Cortex of kidney (tissue), 1 donor: ENCODE measurements at places on chromosomes 16 and 17.

- no peak for DNase-seq
These were observed 46.7 kb downstream of the RTN4RL1 start for GRCh38 chr17:1978396-1978949.

DNA sequence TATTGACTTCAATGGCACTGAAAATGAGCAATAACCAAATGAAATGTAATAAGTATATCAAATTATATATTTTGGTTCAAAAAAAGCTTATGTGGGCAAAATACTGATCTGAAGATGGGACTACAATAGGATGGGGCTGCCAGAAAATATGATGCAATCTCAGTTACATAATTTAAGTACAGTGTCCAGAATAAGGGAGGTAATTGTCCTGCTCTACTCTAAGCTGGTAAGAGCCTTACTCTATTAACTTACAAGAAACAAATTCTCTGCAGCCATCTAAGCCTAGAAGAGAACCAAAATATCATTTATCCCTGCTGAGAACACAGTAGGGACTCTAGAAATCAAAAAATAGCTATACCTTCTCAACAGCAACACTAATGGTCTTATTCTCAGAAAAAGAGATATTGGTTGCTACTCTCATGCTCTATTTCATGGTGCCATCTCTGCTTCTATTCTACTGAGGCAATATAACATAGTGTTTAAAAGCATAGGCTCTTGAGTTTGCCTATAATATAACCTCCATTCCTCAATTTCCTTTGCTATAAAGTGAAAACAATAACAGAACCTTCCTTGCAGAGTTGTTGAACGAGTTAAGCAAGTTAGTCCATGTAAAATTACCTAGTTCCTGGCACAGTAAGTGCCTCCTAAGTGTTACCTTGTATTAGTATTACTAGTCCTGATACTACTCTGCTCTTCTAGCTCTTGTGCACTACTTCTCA, 19.9 kb downstream of the NQO1 start:
- no peak for DNase-seq

GRCh38 chr17:32020943-32021614, 13.9 kb downstream of the LRRC37B start:
- no peak for DNase-seq

DNA sequence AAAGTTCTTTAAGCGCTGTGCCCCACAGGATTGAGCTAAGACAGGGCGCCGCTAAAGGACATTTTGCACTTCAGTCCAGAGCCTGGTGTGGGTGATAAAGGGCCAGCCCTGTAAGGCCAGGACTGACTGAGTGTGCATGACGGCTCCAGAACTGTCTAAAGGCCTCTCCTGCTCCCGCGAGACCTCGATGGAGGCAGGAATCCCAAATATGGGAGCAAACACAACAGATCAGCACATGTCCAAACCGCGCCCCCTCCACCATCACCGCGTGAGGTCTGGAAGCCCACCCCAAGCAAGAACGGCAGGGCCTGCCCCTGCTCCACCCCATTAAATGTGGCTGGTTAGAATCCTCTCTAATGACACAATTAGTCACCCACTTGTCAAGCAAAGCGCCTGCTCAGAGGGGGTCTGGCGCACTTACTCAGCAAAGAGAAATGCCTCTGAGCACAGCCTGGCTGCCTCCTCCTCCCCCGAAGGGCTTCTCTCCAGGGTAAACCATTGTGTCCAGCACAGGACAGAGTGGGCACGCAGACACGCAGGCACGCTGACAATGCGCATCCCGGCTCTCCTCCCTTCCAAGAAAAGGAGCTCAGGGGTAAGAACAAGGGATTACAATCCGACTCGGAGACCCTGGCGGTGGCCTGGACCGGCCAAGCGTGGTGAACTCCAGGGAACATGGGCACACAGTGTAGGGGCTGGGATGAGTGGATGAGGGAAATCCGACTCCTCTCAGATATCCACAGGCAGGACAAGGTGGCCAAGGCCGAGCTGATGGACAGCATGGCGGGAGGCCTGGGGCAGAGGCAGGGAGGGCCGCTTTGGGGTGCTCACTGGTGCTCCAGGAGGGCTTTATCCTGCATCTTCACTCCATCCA, 1.5 kb downstream of the MXRA7 start:
- no peak for DNase-seq

- no peak for DNase-seq
These were observed 12.0 kb downstream of the SP2 start for GRCh38 chr17:47907932-47908562.

- no peak for DNase-seq
These were observed 12.1 kb downstream of the ZDHHC7 start for GRCh38 chr16:84999200-84999599.

GRCh38 chr16:67528222-67528869, at the start of gene RIPOR1:
TSS of gene RIPOR1 (plus strand) at chr16:67528829. CDS start at chr16:67538447, 9,618 bp downstream.
- no peak for DNase-seq

- DNase-seq: no peak
These were observed 541.2 kb upstream of the CDH5 start for GRCh38 chr16:65825191-65825856.

DNA sequence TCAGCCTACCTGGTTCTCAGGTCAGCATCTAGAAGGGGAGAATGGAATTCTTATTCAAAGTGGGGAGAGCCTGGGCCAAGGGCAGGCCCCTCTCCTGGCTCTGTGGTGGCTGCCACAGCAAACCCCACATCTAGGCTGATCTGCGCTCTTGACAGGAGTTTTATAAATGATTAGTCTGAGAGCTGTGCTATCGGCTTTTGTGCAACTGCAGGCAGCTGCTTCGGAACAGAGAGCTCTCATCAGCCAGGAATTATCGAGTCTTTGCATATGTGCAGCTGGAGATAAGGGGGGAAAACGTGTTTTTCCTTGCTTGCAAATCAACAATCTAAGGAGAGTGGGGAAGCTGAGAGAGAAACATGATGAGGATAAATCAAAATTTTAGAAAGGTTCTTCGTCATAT, 91.7 kb downstream of the HS3ST3A1 start:
- DNase-seq: no peak

GRCh38 chr16:24430954-24431760, 108.2 kb upstream of the RBBP6 start:
- no peak for DNase-seq

DNA sequence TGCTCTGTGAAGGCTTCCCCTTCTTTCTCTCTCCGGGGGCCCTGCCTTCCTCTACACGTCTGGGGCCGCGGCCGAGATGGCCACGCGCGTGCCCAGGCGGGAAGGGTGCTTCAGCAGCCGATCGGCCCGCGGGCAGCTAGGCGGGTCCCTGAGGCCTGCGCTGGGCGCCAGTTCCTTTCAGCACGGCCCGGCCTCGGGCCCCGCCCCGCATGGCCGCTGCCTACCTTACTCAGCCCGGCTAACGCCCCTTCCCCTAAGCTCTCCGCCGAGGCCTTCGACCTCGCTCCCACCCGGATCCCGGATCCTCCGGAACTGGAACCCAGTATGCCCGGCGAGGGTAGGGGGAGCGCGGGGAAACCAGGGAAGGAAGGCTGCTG, 335 bp downstream of the TMEM11 start:
- DNase-seq: no peak

DNA sequence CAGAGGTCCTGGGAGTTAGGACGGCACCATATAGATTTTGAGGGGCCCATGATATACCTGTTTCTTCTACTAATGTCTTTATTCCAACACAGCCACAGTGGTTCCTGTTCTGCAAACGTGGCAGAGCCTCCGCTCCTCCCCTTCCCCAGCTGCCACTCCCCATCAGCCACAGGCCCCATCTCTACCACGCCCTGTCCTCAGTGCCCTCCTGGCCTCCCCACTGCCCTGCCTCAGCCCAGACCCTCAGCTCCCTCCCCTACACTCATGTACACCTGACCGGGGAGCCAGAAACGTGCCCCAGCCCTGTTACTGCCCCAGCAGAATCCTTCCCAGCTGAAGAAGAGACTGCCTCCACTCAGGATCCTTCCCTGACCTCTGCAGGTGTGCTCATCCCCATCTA, 11.9 kb upstream of the RBFOX3 start:
- DNase-seq: no peak

GRCh38 chr17:14428648-14429029, 127.8 kb downstream of the HS3ST3B1 start:
- no peak for DNase-seq

DNA sequence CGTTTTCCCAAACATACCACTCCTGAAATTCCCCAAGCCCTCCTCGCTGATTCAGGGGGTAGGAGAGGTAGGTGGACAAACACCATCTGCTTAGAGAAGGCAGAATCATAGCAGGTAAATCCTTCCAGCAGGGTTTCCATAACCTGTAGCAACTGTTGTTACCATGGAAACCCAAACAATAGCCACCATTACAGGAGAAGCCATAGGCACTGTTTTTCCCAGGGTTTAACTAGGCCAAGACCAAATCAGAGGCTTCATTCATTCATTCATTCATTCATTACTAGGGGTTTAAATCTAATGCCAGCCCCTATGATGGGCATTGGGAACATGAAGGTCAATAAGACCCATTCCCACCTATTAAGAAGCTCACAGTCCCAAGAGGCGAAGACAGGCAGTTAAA, 25.5 kb upstream of the CIITA start:
- no peak for DNase-seq

DNA sequence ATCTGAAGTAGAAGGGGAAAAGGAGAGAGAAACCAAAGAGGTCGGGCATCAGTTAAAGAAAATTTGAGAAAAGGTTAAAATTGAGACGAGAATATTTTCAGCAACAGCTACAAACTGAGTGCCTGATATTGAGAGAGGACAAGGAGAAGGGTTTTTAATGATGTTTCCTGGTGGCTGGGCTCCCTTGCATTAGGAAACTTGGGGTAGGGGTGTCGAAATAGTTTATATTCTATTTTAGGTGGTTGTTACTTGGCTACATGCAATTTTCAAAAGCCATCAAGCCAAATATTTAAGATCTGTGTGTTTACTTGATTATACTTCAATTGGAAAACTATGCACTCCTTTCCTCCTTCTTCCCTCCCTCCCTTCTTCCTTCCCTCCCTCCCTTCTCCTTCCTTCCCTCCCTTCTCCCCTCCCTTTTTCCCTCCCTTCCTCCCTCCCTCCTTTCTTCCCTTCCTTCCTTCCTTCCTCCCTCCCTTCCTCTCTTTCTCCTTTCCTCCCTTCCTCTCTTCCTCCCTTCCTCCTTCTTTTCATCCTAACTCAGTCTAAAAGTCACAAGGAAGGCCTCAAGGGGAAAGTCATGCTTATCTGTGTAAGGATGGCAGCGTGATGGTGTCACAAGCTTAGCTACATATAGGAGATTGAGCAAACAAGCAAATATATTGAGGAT, 1.8 kb upstream of the APOH start:
- DNase-seq: no peak

DNA sequence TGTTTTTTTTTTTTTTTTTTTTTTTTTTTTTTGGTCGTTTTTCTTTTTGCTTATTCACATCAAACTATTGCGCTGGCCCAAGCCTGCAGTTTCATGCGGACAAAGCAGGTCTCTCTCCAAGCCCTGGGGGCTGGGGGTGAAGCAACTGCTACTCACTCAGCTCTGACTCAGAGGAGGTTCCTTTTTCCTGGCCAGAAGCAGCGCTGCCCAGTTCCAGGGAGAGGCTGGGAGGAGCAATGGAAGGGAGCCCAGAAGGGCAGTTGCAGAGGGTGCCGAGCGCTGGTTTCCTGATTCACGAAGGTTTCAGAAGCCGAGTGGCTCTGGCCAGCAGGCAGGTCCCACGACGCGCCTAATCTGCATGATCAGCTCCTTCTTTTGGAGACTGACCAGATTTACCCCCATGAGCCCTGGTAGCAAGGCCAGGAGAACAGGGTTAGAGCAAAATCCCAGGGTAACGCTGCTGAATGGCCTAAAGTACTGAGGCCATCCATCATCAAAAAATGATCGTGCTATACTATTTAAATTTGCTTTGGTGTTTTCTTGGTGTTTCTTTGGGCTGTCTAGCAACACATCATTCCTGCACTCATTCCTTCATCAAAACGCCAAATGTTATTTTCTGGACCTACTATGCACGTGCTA, 144.7 kb upstream of the SOX9 start:
- DNase-seq: no peak

DNA sequence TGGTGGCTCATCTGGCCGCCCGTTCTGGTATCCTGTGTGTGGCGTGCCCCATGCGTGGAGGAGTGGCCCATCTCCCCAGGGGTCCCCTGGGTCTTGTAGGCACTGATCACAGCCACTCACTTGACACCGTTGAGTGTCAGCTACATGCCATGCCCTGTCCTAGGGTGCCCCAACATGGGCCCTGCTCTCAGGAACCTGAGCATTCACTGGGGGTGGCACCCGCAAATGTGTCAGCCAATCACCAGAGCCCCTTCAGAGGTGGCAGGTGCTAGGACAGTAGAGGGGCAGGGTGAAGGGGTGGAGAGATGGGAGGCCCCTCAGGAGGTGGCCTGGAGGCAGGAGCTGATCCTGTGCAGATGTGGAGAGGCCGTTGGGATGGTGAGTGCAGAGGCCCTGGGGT, 27.8 kb downstream of the CMIP start:
- DNase-seq: no peak

- no peak for DNase-seq
These were observed 511.7 kb downstream of the CDH13 start for GRCh38 chr16:83138512-83138911.

GRCh38 chr16:84423416-84423837, 55.1 kb downstream of the ATP2C2 start:
- DNase-seq: no peak

- no peak for DNase-seq
These were observed 75.0 kb downstream of the SPAG9 start for GRCh38 chr17:51045621-51046020.

DNA sequence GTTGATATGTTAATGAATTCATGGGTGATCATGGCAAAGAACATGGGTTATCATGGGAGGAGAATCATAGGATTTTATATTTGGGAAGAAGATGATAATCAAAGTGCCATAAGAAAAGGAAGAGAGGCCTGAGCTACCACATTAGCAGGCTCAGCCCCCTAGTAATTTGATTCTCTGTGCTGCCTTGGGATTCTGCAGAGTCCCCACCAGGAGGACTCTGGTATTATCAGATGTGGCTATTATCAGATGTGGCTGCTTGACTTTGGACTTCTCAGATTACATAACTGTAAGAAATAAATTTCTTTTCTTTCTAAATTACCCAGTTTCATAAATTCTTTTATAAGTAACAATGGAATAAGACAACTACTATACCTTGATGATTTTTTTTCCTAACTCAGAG, 137.6 kb downstream of the ITFG1 start:
- DNase-seq: no peak

- DNase-seq: no peak
These were observed at the start of gene TMEM204 for GRCh38 chr16:1533443-1533951. TSS of gene TMEM204 (plus strand) at chr16:1533666. CDS start at chr16:1534276, 610 bp downstream.

- DNase-seq: no peak
These were observed 164.4 kb upstream of the CIBAR2 start for GRCh38 chr16:85276721-85277120.

GRCh38 chr17:30476726-30477082, 504 bp upstream of the GOSR1 start:
- DNase-seq: no peak

- DNase-seq: no peak
These were observed 17.4 kb upstream of the C17orf107 start for GRCh38 chr17:4881761-4882555.

- DNase-seq: no peak
These were observed 21.8 kb downstream of the RAB11FIP4 start for GRCh38 chr17:31413081-31413799.

- no peak for DNase-seq
These were observed 1.5 kb downstream of the ADGRG3 start for GRCh38 chr16:57669476-57670162.

- no peak for DNase-seq
These were observed 133.4 kb upstream of the DYNLRB2 start for GRCh38 chr16:80407265-80407987.
